ENCODE measurements at places on chromosomes 6 and 20.
A peak's percentile ranks its signal among the peaks of the same experiment; 100 is the strongest.

- no peak for DNase-seq
Measured at GRCh38 chr6:10613077-10613476, 81.3 kb downstream of the C6orf52 start.

DNA sequence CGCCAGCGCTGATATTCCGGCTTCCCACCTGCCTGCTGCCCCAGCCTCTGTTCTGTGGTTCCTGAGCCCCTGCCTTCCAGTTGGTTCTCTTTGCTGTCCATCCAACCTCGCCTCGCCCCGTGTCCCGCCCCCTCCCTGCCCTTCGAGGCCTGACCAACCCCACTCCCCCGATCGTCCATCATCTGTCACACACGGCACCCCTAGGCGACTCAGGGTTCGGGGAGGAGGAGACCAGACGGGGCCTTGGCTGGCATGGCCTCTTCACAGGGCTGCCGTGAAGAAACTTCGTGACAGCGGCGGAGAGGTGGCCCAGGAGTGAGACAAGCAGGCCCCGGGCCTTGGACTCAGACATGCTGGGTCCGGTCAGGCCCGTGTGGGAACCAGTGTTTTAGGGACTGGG lies 226.1 kb downstream of the QKI start:
- no peak for DNase-seq

- DNase-seq = no peak
Measured at GRCh38 chr6:62904687-62905086, 306.6 kb upstream of the FKBP1C start.

GRCh38 chr6:44105146-44105545 lies 22.1 kb downstream of the MRPL14 start:
- peak; percentile 28 for DNase-seq
